Breast epithelium (tissue), 4 donors: ENCODE measurements at places on chromosomes 4 and X. TPM values are rescaled to one million over a fixed set of nuclear protein-coding genes. Genes with fewer than 3 reads are reported as not detected.

The OPRPN gene
- not detected for total RNA-seq

The DUSP9 gene
- not detected for total RNA-seq

The ADH1B gene
- total RNA-seq, result 631 TPM

The ZDHHC15 gene
- total RNA-seq, result 1.3 TPM

The HGFAC gene
- total RNA-seq, result 1.3 TPM

The CENPI gene
- 1.4 TPM for total RNA-seq

The NUDT10 gene
- total RNA-seq, result 1.3 TPM

The PDGFC gene
- 54.4 TPM for total RNA-seq

DNA sequence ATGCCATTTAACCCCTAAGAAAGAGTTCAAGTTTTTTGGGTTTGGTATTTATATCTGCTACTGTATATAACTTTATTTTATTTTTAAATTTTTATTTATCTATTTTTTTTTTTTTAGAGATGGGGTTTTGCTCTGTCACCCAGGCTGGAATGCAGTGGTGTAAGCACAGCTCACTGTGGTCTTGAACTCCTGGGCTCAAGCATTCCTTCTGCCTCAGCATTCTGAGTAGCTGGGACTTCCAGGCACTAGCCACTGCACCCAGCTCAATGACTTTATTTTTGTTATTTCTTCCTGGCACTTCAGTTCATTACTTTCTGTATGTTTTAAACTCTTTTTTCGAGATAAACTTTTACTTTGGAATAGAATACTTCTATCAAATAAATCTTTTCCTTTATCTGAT is 42.4 kb upstream of the PGAM4 start:
- H3K4me1 ChIP-seq, result no peaks in the 10 kb centered on the region
- no peak overlapping the region for H3K27ac ChIP-seq
- no peaks in the 10 kb centered on the region for H3K36me3 ChIP-seq
- no peak overlapping the region for H3K4me3 ChIP-seq

DNA sequence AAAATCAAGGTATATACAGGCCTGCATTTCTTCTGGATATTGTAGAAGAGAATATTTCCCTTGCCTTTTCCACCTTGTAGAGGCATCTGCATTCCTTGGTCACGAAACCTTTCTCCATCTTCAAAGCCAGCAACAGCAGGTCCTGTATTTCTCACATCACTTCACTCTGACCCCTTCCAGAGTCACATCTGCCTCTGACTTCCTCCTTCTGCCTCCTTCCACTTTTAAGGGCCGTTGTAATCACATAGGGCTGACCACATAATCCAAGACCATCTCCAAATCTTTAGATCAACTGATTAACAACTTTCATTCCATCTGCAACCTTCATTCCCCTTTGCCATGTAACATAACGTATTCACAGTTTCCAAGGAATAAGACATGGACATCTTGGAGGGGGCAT is 38.3 kb upstream of the NDP start:
- peaks cover 20% of the 10 kb centered on the region for H3K27me3 ChIP-seq
- no peak overlapping the region for H3K27ac ChIP-seq
- no peaks in the 10 kb centered on the region for H3K36me3 ChIP-seq
- no peak for DNase-seq
- no peaks in the 10 kb centered on the region for H3K4me1 ChIP-seq

GRCh38 chrX:95645738-95646137 is 1038.9 kb upstream of the DIAPH2 start:
- H3K4me3 ChIP-seq, result no peak overlapping the region
- no peaks in the 10 kb centered on the region for H3K36me3 ChIP-seq
- no peak overlapping the region for H3K27ac ChIP-seq
- no peaks in the 10 kb centered on the region for H3K4me1 ChIP-seq

- H3K27me3 ChIP-seq, result no peaks in the 10 kb centered on the region
- no peaks in the 10 kb centered on the region for H3K36me3 ChIP-seq
- DNase-seq, result no peak
Observed at GRCh38 chr4:117425636-117426035, 340.3 kb upstream of the TRAM1L1 start.

DNA sequence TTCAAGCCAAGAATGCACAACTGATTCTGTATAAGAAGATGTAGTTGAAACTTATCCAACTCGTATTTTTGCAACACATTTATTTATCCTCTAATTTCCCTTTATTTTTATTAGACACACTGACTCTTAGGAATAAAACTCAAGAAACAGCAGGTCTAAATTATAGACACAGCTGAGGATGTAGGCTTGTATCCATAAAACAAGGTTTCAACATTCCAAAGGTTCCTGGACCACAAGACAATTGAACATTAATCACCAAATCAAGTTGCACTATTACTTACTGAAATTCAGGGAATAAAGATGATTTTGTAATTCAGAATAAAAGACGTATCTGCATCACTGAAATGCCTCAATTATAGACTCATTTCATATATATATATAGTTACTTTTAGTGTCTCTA is 683.5 kb upstream of the GRIA3 start:
- H3K4me1 ChIP-seq, result no peaks in the 10 kb centered on the region
- no peaks in the 10 kb centered on the region for H3K36me3 ChIP-seq
- no peaks in the 10 kb centered on the region for H3K27me3 ChIP-seq
- H3K4me3 ChIP-seq, result no peak overlapping the region
- no peak overlapping the region for H3K27ac ChIP-seq

DNA sequence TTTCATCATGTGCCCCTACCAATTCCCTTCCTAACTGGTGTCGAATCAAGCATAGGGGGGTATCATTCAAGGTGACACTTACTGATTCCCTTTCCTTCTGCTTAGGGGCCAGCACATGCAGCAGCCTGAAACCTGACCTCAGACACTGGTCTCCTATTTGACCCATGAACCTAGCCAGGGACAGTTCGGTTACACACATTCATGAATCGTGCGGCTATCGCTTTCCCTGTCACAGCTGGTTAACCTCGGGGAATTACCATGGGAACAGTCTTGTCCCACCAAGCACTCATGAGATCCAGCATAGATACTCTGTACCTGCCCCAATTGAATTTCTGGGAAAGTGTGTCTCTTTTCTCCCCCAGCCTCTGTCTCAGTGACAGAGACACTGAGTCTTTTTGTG is 140.4 kb downstream of the ZNF674 start:
- no peak overlapping the region for H3K27ac ChIP-seq
- DNase-seq, result no peak
- H3K36me3 ChIP-seq, result no peaks in the 10 kb centered on the region
- H3K4me1 ChIP-seq, result no peaks in the 10 kb centered on the region

DNA sequence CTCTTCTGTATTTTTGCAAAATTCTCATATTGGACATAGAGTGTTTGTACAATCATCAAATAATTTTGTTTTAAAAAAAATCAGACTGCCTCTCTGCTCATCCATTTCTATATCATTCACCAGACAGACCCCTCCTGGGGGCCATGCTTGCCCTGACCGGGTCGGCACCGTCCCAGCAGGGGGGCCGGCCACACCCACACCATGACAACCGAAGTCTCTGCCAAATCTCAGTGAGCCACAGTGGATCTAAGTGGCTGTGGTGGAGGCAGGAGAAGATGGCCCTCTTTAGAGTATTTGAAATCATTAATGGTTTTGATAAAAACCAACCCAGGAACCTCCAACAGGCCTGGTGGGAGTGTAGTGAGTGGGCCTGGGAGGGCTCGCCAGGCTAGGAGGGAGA is 66.9 kb upstream of the ADRA2C start:
- H3K4me1 ChIP-seq, result no peaks in the 10 kb centered on the region
- H3K27ac ChIP-seq, result no peak overlapping the region
- no peak for DNase-seq
- H3K27me3 ChIP-seq, result peaks cover 62% of the 10 kb centered on the region
- H3K4me3 ChIP-seq, result no peak overlapping the region

- no peak overlapping the region for H3K4me3 ChIP-seq
- no peaks in the 10 kb centered on the region for H3K4me1 ChIP-seq
- H3K36me3 ChIP-seq, result no peaks in the 10 kb centered on the region
- H3K27me3 ChIP-seq, result peaks cover 30% of the 10 kb centered on the region
- no peak for DNase-seq
Observed at GRCh38 chrX:38985375-38985774, 184.1 kb downstream of the MID1IP1 start.

GRCh38 chrX:40154853-40155588 is 57.3 kb upstream of the BCOR start:
- peak overlapping the region; percentile 37 for H3K4me3 ChIP-seq
- no peaks in the 10 kb centered on the region for H3K4me1 ChIP-seq
- DNase-seq, result no peak
- H3K27ac ChIP-seq, result peak overlapping the region; percentile 67
- no peaks in the 10 kb centered on the region for H3K36me3 ChIP-seq

- no peak overlapping the region for H3K27ac ChIP-seq
- H3K4me3 ChIP-seq, result no peak overlapping the region
Observed at GRCh38 chr4:51874551-51874950, 31.6 kb downstream of the DCUN1D4 start.

GRCh38 chr4:186634591-186635128 is 79.3 kb upstream of the MTNR1A start:
- DNase-seq, result no peak
- no peaks in the 10 kb centered on the region for H3K4me1 ChIP-seq
- H3K27me3 ChIP-seq, result no peaks in the 10 kb centered on the region
- H3K36me3 ChIP-seq, result peaks cover 5% of the 10 kb centered on the region

- no peak overlapping the region for H3K4me3 ChIP-seq
- H3K36me3 ChIP-seq, result no peaks in the 10 kb centered on the region
- no peak for DNase-seq
- H3K4me1 ChIP-seq, result no peaks in the 10 kb centered on the region
- H3K27ac ChIP-seq, result no peak overlapping the region
Observed at GRCh38 chrX:119093991-119094735, 21.4 kb downstream of the CT47C1 start.

GRCh38 chrX:37613933-37614332 is 42.5 kb downstream of the LANCL3 start:
- H3K27me3 ChIP-seq, result no peaks in the 10 kb centered on the region
- H3K4me1 ChIP-seq, result no peaks in the 10 kb centered on the region
- no peak for DNase-seq
- no peak overlapping the region for H3K4me3 ChIP-seq

- peak overlapping the region; percentile 49 for H3K4me3 ChIP-seq
- no peaks in the 10 kb centered on the region for H3K36me3 ChIP-seq
- no peak for DNase-seq
- H3K27ac ChIP-seq, result peak overlapping the region; percentile 62
- H3K27me3 ChIP-seq, result no peaks in the 10 kb centered on the region
Observed at GRCh38 chr4:23888421-23889319, 1.2 kb downstream of the PPARGC1A start.

DNA sequence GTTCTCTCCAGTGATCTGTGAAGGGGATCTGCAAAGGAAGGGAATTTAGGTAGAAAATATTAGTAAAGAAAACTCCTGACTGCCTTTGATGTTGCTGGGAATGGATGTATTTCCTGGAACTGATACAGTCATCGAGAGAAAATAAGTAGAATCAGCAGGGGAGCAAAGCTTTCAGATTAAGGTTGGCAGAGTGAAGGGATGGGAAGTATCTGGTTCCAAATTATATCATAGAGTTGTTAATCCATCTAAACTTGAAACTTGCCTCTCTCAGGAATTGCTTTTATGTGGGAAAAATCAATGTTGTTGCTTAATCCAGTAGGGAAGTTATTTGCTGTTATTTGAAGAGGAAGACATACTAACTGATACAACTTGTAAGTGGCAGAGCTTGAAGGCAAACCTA is 19.3 kb downstream of the EPHA5 start:
- H3K4me3 ChIP-seq, result no peak overlapping the region
- H3K36me3 ChIP-seq, result no peaks in the 10 kb centered on the region
- no peaks in the 10 kb centered on the region for H3K27me3 ChIP-seq
- no peak for DNase-seq
- H3K4me1 ChIP-seq, result no peaks in the 10 kb centered on the region

DNA sequence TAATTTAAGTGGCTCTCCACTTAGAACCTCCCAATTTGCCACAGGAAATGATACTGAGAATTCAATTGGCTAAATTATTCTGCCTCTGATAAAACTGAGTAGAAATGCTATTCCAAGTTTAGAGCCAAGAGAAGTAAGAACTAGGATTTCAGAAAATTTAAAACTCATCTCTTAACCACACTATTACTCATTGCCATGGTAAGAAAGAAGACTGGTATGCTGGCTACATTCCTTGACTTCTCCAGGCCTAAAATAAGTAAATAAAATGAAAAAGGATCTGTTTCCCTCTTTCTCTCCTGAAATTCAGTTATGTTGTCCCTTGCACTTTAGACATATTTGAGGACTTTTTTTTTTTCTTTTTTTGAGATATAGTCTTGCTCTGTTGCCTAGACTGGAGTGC is 23.3 kb downstream of the ZNF280C start:
- no peak overlapping the region for H3K4me3 ChIP-seq
- no peak overlapping the region for H3K27ac ChIP-seq
- DNase-seq, result no peak
- no peaks in the 10 kb centered on the region for H3K4me1 ChIP-seq

DNA sequence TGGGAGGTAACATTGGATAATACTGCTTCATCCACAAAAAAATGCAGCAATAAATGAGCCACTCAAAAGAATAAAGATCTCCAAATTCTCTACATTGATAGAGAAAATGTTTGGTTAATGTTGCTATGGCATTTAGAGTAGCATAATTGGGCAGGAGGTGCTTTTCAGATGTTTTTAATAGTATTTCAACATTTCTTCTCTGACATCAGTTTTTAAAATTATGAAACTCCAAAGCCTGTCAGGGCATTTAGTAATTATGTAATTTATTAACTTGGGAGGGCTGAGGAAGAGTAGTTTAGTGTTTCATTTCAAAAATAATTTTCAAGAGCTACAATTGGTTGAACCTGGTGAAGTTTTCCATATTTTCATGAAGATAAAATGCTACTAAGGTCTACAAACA is 211.3 kb upstream of the INTU start:
- DNase-seq, result no peak
- no peak overlapping the region for H3K4me3 ChIP-seq
- no peaks in the 10 kb centered on the region for H3K27me3 ChIP-seq

DNA sequence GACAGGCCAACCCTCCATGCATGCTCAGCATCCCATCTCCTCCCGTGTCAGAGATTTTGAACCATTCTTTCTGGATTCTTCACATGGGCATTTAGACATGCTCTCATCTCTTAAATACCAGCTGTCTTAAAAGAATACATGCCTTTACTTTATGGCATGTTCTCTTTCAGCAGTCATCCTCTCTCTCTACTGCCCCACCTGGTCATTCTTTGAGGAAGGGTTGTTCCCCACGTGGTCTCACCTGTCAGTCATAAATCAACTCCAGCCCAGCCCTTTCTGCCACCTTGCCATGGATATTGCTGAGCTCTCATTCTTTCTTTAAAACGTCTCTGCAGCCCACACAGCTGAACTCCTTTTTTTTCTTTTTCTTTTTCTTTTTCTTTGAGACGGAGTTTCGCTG is 111.3 kb downstream of the ARHGAP10 start:
- H3K27ac ChIP-seq, result no peak overlapping the region
- no peak overlapping the region for H3K4me3 ChIP-seq
- H3K27me3 ChIP-seq, result no peaks in the 10 kb centered on the region
- H3K36me3 ChIP-seq, result no peaks in the 10 kb centered on the region
- DNase-seq, result no peak
- H3K4me1 ChIP-seq, result no peaks in the 10 kb centered on the region

- no peak overlapping the region for H3K27ac ChIP-seq
- no peaks in the 10 kb centered on the region for H3K4me1 ChIP-seq
- DNase-seq, result no peak
- H3K4me3 ChIP-seq, result no peak overlapping the region
- H3K36me3 ChIP-seq, result no peaks in the 10 kb centered on the region
Observed at GRCh38 chrX:37785569-37785968, 5.7 kb downstream of the CYBB start.

- H3K27ac ChIP-seq, result no peak overlapping the region
- no peaks in the 10 kb centered on the region for H3K36me3 ChIP-seq
- no peak for DNase-seq
- H3K4me3 ChIP-seq, result no peak overlapping the region
Observed at GRCh38 chr4:9988933-9989332, 32.4 kb downstream of the SLC2A9 start.

GRCh38 chr4:19659101-19659500 is 592.6 kb upstream of the SLIT2 start:
- H3K4me3 ChIP-seq, result no peak overlapping the region
- no peaks in the 10 kb centered on the region for H3K36me3 ChIP-seq
- no peaks in the 10 kb centered on the region for H3K27me3 ChIP-seq
- no peaks in the 10 kb centered on the region for H3K4me1 ChIP-seq
- H3K27ac ChIP-seq, result no peak overlapping the region
- DNase-seq, result no peak
